ENCODE measurements at places on chromosomes 7 and 10. TPM values are rescaled to one million over a fixed set of nuclear protein-coding genes. Genes with fewer than 3 reads are reported as not detected.

GRCh38 chr7:1864161-1864940 lies 194.3 kb downstream of the ELFN1 start:
- DNase-seq: no peak

DNA sequence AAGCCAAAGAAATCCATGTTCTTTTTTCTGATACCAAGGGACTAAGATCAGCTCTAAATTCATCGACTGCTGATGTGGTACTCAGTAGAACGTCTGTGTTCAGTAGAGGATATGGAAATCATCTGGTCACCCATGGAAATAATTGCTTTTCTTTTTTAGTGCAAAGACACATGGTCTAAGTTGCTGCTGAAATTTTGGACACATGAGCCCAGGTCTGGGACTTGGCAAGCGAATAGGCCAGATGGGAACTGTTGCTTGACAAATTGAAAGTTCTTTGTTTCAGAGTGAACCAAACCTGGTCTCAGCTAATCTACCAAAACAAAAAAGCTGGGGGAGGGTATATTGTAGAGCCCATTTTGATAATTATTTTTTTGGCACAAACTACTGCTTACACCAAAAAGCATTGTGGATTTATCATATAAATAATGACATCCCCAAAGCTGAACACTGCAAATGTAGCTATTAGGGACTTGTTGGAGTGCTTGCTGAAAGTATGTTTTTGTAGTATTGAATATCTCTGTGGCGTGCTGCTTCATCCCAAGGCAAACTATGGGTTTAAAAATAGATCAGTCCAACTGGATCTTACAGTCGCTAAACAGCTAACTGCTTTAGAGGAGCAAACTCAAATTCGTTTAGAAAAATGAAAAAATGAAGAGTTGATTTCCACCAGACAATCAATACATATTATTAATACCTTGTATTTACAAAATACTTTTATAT lies 144.7 kb downstream of the TRIL start:
- DNase-seq: no peak

DNA sequence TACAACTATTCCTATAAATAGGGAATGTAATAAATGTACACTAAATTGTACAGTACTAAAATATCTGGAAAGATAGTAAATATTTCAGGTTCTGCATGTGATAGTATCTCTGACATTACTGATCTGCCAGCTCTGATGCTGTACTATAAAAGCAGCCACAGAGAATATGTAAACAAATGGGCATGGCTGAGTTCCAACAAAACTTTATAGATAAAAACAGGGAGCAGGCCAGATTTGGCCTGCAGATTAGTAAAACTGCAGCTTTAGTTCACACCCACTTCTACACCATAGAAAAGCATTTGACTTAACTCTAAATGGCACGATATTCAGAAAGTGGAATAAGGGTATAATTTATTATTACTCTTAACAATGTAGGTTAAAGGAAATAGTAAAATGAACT lies 18.8 kb upstream of the TLL2 start:
- DNase-seq: no peak

- DNase-seq: no peak
Measured at GRCh38 chr10:126147866-126148587, 240.2 kb downstream of the ADAM12 start.

DNA sequence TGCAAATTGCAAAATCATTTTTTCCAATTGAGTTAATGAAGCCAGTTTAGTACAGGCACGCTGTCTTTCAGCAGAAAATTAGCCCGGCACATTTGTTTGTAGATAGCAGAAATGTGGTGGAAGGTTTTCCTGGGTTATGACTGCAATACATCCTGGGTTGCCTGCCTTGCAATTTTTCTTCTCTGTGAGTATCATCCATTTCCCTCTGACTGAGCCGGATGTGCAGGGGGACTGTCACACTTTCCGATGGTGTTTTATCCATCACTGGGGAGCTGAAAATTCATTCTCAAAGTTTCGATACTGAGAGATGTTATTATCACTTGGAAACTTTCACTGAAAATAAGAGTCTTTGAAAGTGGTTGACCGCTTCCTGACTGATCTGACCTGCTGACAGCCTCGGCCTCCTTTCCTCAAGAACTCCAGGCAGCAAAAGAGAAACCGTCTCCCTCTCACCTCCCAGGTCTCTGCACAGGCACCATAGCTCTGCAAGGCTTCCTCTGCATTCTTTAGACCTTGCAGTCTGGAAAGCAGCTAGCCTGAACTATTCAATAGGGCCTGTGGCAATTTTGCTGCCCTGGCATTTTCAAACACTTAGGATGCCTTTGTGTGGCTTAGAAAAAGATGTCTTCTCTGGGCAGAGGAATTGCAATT lies 320.8 kb upstream of the NRP1 start:
- DNase-seq: no peak

DNA sequence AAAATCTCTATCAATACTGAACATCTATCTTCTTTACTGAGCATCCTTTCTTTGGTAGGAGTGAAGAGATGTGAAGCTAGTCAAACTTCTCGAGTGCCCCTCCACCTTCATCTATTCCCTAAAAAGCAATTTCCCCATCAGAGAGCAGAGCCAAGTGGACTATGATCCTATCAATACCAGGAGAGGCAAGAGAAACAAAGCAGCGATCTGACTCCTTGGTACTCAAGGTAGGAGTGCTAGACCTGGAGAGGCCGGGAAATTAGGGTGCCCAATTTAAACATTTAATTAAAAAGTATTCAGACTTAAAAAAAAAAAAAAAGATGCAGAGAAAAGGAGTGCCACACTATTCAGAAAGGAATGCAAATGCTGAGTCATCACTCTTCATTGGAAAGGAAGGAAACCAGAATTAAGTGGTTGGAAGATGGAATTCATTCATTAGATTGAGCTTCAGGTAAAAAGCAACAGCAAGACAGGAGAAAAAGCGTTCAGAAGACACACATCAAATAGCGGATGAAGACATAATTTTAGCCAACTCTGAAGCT lies 1.6 kb downstream of the TIAL1 start:
- no peak for DNase-seq

DNA sequence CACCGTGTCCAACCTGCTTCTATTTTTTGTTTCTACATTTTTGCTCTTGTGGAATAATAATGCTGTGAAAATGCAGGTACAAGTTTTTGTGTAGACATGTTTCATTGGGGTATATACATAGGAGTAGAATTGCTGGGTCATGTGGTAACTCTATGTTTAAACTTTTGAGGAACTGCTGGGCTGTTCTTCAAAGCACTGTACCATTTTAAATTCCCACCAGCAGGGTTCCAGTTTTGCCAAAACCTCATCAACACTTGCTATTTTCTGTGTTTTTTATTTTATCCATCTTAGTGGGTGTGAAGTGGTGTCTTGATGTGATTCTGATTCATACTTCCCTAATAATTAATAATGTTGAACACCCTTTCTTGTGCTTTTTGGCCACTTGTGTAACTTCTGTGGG lies 138.6 kb downstream of the RGS10 start:
- DNase-seq: no peak

DNA sequence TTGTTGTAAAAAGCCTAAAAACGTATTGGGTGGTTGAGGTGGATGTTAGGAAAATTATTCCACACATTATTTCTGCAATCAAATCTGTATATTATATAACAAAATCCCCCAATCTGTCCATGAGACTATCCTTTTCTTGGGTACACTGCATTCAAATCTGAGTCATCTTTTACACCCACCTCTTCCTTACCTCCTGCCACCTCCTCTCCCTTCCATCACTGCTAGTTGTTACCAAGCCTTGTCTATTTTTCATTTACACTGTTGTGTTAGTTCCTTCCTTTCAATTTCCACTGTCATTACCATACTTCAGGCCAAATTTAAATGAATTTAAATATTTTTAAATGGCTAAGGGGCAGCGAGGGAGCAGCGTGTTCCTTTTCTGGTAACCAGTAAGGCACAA lies 83.3 kb downstream of the ITGA8 start:
- no peak for DNase-seq

DNA sequence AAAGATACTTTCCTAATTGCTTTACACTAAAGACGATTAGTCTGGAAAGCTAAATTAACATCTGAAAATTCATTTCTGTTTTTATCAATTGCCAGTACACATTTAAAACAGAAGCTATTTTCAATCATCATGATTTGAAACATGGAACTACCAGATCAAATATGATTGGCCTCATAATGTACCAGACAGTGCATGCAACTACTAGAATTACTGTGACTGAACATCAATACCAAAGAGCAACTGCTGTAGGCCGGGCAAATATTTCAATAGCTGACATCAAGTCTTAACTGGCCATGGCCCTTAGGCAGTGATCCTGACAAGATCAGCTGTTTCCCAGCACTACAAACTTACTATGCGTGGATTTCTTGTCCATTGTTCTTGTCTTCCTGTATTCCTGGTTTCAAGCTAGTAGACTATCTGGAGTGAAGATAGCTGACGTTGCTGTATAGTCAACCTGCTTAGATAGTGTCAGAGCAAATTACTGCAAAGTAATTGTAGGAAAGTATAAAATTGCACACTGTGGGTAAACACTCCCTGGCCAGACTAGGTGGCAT lies 21.7 kb upstream of the WNT16 start:
- DNase-seq: no peak

GRCh38 chr7:132251327-132251659 lies 325.0 kb downstream of the PLXNA4 start:
- no peak for DNase-seq

GRCh38 chr10:115941361-115941771 lies 331.6 kb downstream of the GFRA1 start:
- DNase-seq: no peak

DNA sequence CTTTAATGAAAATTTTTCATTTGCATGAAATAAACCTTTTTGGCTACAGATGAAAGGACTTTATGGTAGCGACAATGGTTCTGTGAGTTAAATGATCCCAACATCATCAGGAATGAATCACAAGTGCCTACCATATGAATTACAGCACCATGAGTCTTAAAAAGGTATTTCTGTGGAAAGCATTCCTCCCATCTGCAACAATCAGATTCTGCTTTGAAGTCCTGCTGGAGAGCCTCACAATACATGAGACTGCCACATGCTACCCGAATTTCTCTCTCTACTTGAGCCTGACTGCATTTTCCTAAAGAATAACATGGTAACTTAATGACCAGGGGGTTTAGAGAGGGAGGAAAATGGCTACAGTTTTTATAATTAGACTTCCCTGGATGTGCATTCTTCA lies 190.3 kb downstream of the TWIST1 start:
- DNase-seq: no peak

DNA sequence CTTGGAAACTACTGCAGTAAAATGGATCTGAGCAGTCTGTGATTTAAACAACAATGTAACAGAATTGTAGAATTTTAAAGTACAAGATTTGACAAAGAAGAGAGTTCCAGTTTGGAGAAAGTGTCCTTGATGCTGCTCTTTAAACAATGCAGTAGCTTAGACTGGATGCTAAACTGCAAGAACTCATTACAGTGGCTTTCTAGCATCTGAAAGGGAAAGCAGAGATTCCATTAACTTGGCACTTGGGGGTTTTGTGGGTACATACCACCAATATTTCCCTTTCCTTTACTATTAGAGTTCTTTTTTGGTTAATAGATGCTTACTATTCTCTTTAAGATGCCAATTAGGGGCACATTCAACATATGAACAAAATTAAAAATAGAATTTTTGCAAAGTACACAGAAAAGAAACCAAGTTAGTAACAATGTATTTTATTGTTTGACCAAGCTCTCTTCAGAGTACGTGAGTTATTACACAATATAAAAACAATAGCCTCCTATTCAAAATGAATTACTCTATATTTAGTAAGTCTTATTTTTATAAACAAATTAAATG lies 11.9 kb downstream of the PSTK start:
- DNase-seq: no peak

DNA sequence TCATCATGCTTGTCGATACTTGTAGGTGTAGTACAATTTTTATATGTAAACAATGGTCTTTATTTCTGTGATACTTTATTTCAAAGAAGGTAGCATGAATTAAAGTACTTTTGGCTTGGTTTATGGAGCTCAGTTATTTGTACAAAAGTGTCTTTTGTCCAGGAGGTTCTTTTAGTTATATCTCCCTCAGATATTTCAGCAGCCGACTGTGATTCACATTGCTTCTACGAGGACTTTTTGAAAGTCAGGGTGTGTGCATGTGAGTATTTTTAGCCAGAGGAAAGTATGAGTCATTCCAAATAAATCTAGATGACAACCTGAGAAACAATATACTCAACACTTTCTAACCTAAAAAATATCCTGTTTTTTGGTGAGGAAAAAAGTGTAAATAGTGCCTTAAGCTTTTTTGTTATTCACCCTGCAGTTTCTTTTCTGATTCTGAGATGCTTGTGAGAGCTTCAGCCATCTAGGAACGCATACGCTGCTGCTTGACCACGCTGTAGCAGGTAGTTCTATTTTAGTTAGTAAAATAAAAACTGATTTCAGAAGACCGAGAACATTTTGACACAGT lies 595 bp upstream of the SUN1 start:
- DNase-seq: no peak

DNA sequence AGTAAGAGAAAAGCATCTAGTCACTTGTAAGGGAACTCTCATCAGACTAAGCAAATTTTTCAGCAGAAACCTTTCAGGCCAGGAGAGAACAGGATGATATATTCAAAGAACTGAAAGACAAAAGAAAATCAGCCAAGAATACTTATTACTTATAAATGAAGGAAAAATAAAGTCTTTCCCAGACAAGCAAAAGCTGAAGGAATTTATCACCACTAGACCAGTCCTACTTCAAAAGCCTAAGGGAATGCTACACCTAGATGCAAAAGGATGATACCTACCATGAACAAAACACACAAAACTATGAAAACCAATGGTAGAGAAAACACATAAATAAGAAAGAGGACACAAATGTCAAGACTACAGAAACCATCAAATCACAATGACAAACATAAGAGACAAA lies 126.6 kb upstream of the ABCB5 start:
- DNase-seq: no peak

- no peak for DNase-seq
Measured at GRCh38 chr7:137986252-137987017, 15.5 kb downstream of the CREB3L2 start.

- no peak for DNase-seq
Measured at GRCh38 chr7:135922263-135922662, 54.9 kb downstream of the MTPN start.

DNA sequence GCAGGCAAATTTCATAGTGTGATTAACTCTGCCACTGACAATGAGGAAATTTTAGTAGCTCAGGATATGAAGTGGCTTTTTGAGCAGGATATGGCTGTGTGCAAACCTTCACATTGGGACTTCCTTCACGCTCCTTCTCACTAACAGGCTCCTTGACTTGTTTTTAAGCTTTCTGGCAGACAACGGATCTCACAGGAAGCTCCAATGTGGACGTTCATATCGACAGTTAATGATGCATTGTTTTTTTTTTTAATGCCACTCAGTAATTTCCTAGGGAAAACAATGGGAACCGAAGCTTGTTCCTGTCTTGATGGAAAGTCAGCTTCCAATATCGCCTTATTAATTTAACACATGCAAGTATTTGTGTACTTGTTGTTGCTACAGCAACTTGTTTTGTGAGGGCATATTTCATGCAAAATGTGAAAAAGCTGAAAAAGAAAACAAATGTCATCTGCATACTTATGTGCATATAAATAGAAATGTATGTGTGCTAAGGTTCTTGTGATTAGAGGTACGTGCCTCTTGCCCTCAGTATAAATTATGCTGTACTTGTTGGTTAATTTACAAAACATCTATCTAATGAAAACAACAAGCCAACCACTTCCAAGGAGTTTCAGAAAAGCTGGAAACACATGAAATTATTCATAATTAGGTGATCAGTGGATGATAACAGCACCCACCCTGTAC lies 84.7 kb downstream of the NRP1 start:
- DNase-seq: no peak

TEX47 gene
- not detected for total RNA-seq

RASSF4 gene
- total RNA-seq: 1.8 TPM

SPRN gene
- not detected for total RNA-seq

FAM25G gene
- not detected for total RNA-seq

GIMAP8 gene
- 66.8 TPM for total RNA-seq

WAC gene
- 213 TPM for total RNA-seq

AS3MT gene
- total RNA-seq: 2.5 TPM

NAMPT gene
- total RNA-seq: 29.5 TPM

All from naive thymus-derived CD8-positive, alpha-beta T cell (primary cell).